NCI-H510A treated with DMSO at 0.1 percent for 48 hours (cell line): ENCODE measurements at places on chromosomes 2 and 18.

- DNase-seq, result no peak
These were observed 227.8 kb upstream of the RBBP8 start for GRCh38 chr18:22705328-22705727.

DNA sequence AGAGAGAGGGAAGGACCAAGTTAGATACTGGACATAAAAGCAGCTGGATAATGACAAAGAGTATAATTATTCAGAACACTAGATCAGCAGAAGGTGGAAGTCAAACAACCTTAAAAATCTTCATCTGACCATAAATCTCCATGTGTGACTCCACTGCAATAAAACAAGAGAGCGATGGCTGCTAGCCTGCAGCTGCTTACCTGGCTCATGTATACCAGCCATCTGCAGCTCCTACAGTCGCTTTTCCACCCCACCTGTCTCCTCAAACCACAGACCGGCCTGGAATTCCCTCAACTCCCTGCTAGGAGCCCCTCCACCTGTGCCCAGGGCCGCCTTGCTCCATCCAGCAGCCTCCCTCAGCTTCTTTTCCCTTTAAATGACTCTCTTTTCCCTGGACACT is 64.5 kb downstream of the SLC4A5 start:
- DNase-seq, result no peak

- DNase-seq, result no peak
These were observed 95.8 kb downstream of the PAX3 start for GRCh38 chr2:222203041-222203440.

DNA sequence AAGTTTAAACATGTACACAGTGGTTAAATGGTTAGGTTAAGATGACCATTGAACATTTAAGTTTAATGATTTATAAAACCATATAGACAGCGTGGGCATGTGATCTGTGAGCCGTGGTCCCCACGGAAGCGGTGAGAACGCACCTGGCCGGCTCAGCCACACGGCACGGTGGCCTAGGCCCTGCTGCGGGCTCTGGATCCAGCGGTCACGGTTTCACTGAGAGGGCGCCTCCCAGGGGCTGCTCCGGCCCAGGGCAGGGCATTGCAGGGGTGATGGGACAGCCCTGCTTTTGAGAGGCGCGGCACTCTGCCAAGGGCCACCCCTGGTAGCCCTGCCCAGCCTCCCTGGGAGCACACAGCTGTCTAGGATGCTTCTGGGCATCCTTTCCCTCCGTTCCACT is 124.9 kb downstream of the RGPD3 start:
- no peak for DNase-seq

DNA sequence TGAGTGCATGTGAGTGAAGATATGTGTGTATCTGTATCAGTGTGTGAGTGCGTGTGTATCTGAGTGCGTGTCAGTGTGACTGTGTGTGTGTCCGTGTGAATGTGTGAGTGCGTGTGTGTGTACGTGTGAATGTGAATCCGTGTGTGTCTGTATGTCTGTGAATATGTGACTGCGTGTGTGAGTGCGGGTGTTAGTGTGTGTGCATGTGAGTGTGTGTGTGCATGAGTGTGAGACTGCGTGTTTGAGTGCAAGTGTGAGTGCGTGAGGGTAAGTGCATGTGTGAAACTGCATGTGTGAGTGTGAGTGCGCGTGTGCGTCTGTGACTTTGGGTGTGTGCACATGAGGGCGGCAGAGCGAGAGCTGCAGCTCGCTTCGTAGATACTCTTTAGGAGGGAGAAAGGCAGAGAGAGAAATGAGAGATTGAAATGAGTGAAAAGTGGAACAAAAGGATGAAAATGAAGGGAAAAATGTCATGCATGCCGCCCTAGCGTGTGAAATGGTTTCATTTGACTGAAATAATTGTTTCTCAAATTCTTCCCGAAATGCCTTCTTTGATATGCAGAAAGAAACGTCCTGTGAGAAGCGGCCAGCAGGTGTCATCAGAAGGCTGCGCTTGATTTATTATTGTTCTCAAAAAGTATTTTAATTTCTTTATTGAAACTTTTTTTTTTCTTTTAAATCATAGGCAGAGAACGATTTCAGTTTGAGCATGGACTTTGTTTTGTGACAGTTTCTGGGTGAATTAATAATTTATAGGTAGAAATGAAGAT is 25.6 kb downstream of the ZNF407 start:
- peak; percentile 56 for DNase-seq

- no peak for DNase-seq
These were observed 56.4 kb downstream of the ADCY3 start for GRCh38 chr2:24863641-24864040.

DNA sequence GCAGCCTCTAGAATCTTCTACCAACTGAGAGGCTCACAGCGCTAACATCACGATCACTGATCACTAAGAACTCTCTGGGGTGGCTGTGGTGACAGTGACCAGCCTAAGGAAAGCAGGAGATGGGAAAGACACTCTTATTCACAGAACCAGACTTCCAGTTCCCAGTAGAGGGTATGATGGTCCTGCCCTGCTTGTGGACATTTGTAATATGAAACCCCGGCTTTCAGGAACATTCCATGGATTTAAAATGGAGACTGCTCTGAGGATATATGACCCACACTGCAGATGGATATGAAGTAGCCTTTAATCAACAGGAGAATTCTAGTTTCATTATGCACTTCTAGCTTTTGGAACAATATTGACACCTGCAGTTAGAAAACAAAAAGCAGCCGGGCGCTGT is 131.8 kb downstream of the AFF3 start:
- no peak for DNase-seq
